ENCODE measurements at places on chromosomes 7 and 10.

DNA sequence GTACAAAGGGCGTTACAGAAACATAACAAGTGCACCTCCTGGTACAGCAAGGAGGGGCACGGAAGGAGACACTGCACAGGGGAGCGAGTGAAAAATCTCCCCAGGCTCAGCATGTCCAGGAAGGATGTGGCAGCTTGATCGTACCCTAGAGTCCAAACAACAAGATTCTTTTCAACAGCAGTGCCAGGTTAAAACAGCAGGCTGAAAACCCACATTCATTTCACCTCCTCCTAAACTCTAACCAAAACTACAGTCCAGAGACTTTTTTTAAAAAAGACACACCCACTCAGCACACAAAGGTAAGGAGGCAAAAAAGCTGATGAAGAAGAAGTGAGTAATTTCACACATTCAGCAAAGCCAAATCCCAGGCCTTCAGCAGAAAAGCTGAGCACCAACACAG is 138.8 kb downstream of the SFMBT2 start:
- no peaks in the 10 kb centered on the region for H3K36me3 ChIP-seq
- H3K4me3 ChIP-seq, result no peak overlapping the region
- H3K27ac ChIP-seq, result no peak overlapping the region
- no peak for DNase-seq
- no peaks in the 10 kb centered on the region for H3K4me1 ChIP-seq
- no peaks in the 10 kb centered on the region for H3K27me3 ChIP-seq

- H3K27me3 ChIP-seq, result no peaks in the 10 kb centered on the region
- no peak overlapping the region for H3K27ac ChIP-seq
- H3K4me3 ChIP-seq, result no peak overlapping the region
- DNase-seq, result peak; percentile 35
- peaks cover 18% of the 10 kb centered on the region for H3K4me1 ChIP-seq
Observed at GRCh38 chr7:50333221-50333651, 28.7 kb downstream of the IKZF1 start.

DNA sequence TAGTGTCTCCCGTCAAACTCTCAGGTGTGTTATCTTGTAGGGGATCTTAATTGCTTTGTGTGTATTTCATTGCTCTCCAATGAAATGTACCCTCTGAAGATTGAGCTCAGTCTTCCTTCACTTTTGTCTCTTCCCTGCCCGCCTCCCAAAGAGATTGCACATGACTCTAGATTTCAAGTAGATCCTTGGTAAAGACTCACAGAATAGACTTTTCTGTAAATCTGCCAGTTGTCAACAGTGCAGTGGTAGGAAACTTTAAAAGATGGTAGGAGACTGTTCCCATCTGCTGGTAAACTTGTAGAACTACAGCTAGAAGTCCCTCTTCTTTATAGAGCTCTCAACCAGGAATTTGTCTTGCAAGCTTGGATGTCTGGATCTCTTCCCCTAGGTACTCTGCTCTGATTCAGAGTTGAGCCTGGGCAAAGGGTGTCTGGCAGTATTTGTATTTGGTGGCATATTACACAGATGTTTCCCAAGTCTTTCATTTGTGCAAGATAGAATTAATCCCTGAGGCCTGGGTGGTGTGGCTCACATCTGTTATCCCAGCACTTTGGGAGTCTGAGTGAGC is 9.6 kb downstream of the CCL26 start:
- no peak overlapping the region for H3K4me3 ChIP-seq
- no peaks in the 10 kb centered on the region for H3K36me3 ChIP-seq
- H3K27me3 ChIP-seq, result no peaks in the 10 kb centered on the region
- no peak overlapping the region for H3K27ac ChIP-seq
- peak; percentile 69 for DNase-seq
- no peaks in the 10 kb centered on the region for H3K4me1 ChIP-seq

GRCh38 chr7:113084496-113085172 is 2.0 kb downstream of the GPR85 start:
- H3K4me3 ChIP-seq, result no peak overlapping the region
- no peak overlapping the region for H3K27ac ChIP-seq
- peaks cover 45% of the 10 kb centered on the region for H3K27me3 ChIP-seq
- no peaks in the 10 kb centered on the region for H3K36me3 ChIP-seq
- no peak for DNase-seq
- H3K4me1 ChIP-seq, result peaks cover 43% of the 10 kb centered on the region

DNA sequence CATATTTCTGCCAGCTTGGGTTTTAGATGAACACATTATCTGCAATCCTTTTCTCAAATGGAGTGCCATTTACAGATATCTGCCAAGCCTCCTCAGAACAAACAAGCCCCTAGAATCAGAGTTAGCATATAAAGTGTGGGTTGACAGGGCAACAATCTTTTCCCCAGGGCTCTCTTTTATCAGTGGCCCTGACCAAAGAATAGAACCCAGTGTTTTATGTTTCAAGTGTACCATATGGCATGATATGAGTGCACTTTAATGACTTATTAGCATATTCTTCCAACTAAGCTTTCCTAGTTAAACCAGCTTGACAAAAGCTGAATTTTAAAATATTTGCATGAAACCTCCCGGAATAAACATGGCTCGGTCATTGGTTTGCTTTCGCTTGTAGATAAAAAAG is 57.3 kb downstream of the EVX1 start:
- no peak for DNase-seq
- no peaks in the 10 kb centered on the region for H3K27me3 ChIP-seq
- no peak overlapping the region for H3K27ac ChIP-seq
- no peak overlapping the region for H3K4me3 ChIP-seq
- H3K4me1 ChIP-seq, result no peaks in the 10 kb centered on the region

- DNase-seq, result no peak
- no peak overlapping the region for H3K27ac ChIP-seq
- H3K27me3 ChIP-seq, result no peaks in the 10 kb centered on the region
- H3K4me1 ChIP-seq, result peaks cover 4% of the 10 kb centered on the region
Observed at GRCh38 chr10:129421399-129422010, 45.5 kb upstream of the MGMT start.
